ENCODE measurements at places on chromosomes 3 and 15. TPM values are rescaled to one million over a fixed set of nuclear protein-coding genes. Genes with fewer than 3 reads are reported as not detected.

SERPINI2 gene
- total RNA-seq, result 2.2 TPM

EPHA6 gene
- 78.9 TPM for total RNA-seq

MYO5C gene
- total RNA-seq, result 2.8 TPM

CDHR4 gene
- total RNA-seq, result not detected

LYZL4 gene
- total RNA-seq, result not detected

CCDC33 gene
- 0.31 TPM for total RNA-seq

ACTC1 gene
- under 0.01 TPM for total RNA-seq

PAQR5 gene
- 0.31 TPM for total RNA-seq

SLC25A20 gene
- total RNA-seq, result 7.2 TPM

WDR93 gene
- 0.63 TPM for total RNA-seq

CACNA2D3 gene
- 16.6 TPM for total RNA-seq

CLDN1 gene
- total RNA-seq, result 2.5 TPM

CD200R1 gene
- 0.31 TPM for total RNA-seq

ALDH1A2 gene
- 1.9 TPM for total RNA-seq

CASR gene
- 0.31 TPM for total RNA-seq

SLC15A2 gene
- total RNA-seq, result 9.4 TPM

All from parietal lobe (tissue), 2 donors.